Tongue (tissue), 3 donors: ENCODE measurements at places on chromosomes 11 and 22. TPM values are rescaled to one million over a fixed set of nuclear protein-coding genes. Genes with fewer than 3 reads are reported as not detected.

GRCh38 chr11:120747850-120748814, 236.6 kb downstream of the GRIK4 start:
- DNase-seq: no peak

CCS gene
- total RNA-seq: 33.4 TPM

YPEL4 gene
- total RNA-seq: 1.1 TPM

RIMBP3C gene
- total RNA-seq: not detected
